ENCODE measurements at places on chromosomes 4 and X.
A peak's percentile ranks its signal among the peaks of the same experiment; 100 is the strongest.

DNA sequence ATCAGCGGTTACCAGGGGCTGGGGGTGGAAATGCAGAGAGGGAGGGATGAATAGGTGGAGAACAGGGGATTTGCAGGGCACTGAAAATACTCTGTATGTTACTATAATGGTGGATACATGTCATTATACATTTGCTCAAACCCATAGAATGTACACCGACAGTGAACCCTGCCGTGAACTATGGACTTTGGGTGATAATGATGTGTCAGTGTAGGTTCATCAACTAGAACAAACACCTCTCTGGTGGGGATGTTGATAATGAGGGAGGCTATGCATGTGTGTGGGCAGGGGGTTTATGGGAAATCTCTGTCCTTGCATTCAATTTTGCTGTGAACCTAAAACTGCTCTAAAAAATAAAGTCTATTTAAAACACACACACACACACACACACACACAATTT, 11.5 kb downstream of the HPSE start:
- DNase-seq: no peak

GRCh38 chr4:60743654-60744053, 456.5 kb upstream of the ADGRL3 start:
- DNase-seq: no peak

GRCh38 chrX:155956099-155956498, 41.4 kb upstream of the IL9R start:
- no peak for DNase-seq

GRCh38 chr4:25535278-25535677, 120.4 kb upstream of the SLC34A2 start:
- no peak for DNase-seq

GRCh38 chr4:145207934-145208333, 27.5 kb upstream of the OTUD4 start:
- no peak for DNase-seq

- DNase-seq: no peak
Observed at GRCh38 chr4:39950861-39951481, 26.7 kb downstream of the PDS5A start.

DNA sequence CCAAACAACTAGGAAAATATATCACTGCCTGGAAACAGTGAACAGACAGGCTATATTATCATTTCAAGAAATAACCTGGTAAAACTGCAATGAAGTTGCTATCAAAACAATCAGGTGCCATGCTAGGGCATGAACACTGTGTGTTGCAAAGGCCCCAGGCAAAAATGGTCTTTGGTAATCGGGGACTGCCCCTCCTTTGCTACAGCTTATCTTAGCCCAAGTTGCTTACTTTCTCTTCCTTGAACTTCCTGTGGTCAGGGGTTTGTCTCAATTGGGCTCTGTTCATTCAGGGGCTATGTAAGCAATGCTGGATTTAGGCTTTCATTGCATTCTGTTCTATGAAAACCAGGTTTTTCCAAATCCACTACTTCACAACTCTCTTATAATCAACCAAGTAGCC, 30.4 kb downstream of the SCML1 start:
- no peak for DNase-seq

GRCh38 chr4:120319046-120319767, 252.6 kb upstream of the MAD2L1 start:
- no peak for DNase-seq

GRCh38 chrX:131394384-131394783, 105.3 kb upstream of the IGSF1 start:
- DNase-seq: no peak

- DNase-seq: no peak
Observed at GRCh38 chrX:4358577-4358976, 645.1 kb upstream of the PRKX start.

DNA sequence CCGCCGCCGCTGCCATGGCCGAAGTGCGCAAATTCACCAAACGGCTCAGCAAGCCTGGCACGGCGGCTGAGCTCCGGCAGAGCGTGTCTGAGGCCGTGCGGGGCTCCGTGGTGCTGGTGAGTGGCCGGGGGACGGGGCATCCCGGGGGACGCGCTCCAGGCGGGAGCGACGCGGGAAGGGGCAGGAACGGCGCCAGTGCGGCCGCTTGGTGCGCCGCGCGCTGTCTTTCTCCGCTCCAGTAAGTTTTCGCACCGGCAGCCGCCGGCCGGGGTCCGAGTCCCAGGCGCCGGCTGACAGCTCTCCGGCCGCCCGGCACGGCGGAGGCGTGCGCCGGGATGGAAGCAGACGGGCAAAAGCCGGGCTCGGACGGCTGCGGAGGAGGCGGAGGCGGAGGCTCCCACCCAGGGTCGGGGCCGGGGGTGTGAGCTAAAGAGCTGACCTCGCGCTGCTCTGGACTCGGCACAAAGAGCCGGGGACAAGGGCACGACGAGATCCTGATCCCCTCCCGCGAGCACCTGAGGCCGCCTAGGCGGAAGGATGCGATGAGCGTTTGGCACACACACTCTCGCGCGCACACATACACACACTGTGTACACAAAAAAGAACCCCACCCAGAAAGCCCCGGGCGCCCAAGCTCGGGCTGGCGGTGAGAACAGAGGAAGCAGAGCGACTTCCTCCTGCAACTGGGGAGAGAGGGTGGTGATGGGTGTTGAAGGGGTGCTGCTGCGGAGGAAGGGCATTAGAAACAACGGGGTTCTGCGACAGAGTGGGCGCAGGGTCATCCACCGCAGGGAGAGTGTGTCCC, 545 bp downstream of the DOCK11 start:
- peak; percentile 10 for DNase-seq

GRCh38 chr4:76953956-76954355, 4.4 kb downstream of the SEPTIN11 start:
- DNase-seq: no peak

GRCh38 chr4:78014889-78015886, 41.9 kb upstream of the FRAS1 start:
- no peak for DNase-seq
